CD4-positive, alpha-beta T cell treated with Interleukin-17A for 4 hours (primary cell): ENCODE measurements at places on chromosomes 5 and 9.

DNA sequence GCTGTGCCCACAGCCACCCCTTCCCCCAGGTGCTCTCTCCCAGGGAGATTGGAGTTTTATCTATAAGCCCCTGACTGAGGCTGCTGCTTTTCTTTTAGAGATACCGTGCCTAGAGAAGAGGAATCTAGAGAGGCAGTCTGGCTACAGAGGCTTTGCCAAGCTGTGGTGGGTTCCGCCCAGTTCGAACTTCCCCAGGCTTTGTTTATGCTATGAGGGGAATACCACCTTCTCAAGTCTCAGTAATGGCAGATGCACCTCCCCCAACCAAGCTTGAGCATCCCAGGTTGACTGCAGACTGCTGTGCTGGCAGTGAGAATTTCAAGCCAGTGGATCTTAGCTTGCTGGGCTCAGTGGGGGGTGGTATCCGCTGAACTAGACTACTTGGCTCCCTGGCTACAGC lies 157.4 kb downstream of the CAAP1 start:
- no peak for DNase-seq

GRCh38 chr5:170361116-170361515 lies 28.1 kb downstream of the KCNMB1 start:
- no peak for DNase-seq

- no peak for DNase-seq
Measured at GRCh38 chr5:134566741-134567221, 41.3 kb downstream of the JADE2 start.

GRCh38 chr5:72456391-72457074 lies 50.7 kb downstream of the ZNF366 start:
- no peak for DNase-seq

DNA sequence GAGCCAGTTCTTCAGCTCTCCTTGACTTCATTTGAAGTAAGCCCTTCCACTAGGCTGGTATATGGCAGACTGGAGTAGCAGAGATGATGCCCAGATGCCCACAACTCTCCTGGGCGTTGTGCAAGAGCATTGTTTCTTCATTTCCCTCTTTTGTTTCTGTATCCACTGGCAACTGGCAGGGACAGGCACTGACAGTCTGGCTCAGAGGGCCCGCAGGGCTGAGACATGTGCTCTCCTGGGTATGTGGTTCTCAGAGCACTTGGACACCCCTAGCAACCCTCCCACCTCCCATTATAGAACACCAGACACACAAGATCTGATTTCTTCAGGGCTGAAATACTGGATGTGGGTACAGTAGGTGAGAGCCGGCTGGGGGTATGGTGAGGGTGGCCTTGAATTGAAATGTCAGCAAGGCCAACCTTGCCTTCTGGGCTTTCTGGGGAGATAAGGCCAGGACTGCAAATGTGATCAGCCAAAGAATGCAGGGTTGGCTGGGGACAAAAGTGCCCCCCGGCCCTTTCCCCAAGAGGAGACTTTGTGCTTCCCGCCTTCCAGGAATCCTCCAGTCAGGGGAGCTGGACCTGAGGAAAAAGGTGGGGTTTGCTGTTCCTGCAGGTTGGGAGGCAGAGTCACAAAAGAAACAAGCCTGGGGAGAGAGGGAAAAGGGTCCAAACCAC lies 28.6 kb upstream of the CTNNA1 start:
- no peak for DNase-seq

GRCh38 chr5:159878988-159879471 lies 37.3 kb upstream of the ADRA1B start:
- DNase-seq: no peak

DNA sequence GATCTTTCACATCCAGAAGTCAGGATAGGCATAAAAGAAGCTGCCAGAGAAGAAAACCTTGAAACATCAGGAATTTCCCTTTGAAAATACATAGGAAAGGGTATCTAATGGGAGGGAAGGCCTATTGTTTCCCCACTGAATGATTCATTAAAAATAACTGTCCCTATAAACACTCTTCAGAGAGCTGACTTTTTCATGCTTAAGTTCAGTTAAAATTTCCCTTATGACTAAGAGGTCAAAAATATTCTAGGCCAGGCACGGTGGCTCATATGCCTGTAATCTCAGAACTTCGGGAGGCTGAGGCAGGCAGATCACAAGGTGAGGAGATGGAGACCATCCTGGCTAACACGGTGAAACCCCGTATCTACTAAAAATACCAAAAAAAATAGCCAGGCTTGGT lies 499.5 kb downstream of the ENC1 start:
- DNase-seq: no peak

DNA sequence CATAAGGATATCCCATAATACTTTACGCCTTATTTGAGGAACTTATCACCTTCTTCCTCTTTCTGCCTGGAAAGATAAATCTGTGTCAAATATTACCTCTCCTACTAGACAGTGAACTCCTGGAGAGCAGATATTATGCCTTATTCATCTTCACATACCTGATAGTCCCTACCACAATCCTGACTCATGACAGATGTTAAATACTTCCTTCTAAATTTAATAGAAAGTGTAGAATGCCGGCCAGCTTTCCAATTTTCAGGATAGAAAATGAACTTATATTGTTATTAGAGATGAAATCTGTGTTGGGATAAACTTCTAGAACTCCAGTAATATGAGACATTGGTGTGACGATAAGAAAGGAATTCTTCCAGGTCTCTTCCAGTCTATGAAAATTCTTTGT lies 89.0 kb downstream of the GCNT4 start:
- no peak for DNase-seq

DNA sequence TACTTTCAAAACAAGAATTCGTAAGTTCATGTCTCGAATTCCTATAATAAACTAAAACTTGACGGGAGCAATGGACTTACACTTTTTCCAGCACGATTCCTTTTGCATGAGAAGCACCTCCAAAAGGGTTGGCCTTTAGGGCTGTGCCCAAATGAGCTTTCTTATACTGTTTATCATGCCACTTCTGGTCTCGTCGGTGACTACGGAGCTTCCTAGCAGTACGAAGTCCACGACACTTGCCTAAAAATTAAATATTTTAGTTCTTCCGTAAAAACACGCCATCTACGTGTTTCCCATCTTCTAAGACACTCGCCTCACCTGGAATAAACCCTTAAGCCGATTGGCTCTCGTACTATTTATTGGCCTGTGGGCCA lies 554 bp downstream of the RPS23 start:
- DNase-seq: no peak

DNA sequence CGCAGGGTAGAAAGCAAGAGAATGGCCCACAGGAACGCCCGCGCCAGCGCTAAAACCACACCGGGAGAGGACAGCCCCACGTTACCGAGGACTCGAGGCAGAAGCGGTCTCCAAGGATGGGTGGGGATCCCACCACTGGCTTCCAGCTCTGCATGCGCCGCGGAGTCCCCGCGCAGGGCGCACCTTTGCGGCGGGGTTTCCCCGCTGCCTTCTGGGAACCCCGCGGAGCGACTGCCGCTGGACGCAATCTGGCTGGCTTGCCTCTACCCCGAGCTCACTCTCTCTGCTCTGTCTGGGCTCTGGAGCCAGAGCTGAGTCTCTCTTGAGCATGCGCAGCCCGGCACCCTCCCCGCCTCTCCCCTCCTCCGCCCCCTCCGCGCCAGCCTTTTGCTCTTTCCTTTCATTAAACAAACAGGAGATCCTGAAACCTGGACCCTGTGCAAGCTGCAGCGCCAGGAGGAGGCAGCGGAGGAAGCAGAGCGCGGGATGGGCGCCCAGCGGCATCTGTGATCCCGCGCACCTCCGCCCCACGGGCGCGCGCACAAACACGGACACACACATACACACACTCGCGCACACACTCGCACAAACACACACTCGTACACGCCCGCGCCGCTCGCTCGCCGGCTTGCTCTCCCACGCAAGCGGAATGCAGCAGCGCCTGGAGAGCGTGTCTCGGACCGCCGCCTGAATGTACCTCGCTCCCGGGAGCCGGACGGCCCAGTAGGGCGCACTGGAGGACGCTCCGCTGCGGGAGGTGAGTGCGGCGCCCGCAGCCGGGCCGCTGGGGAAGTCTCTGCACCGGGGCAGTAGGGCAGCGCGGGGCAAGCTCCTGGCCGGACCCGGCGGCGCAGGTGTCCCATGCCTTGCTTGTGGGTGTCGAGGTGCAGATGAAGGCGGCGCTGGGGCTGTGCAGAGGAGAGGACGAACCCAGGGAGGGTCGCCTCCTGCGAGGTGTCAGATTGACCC lies at the start of gene PLPPR1:
Gene PLPPR1 (plus strand): TSS at position 382 of the 969 bp plus-strand sequence.
- no peak for DNase-seq

DNA sequence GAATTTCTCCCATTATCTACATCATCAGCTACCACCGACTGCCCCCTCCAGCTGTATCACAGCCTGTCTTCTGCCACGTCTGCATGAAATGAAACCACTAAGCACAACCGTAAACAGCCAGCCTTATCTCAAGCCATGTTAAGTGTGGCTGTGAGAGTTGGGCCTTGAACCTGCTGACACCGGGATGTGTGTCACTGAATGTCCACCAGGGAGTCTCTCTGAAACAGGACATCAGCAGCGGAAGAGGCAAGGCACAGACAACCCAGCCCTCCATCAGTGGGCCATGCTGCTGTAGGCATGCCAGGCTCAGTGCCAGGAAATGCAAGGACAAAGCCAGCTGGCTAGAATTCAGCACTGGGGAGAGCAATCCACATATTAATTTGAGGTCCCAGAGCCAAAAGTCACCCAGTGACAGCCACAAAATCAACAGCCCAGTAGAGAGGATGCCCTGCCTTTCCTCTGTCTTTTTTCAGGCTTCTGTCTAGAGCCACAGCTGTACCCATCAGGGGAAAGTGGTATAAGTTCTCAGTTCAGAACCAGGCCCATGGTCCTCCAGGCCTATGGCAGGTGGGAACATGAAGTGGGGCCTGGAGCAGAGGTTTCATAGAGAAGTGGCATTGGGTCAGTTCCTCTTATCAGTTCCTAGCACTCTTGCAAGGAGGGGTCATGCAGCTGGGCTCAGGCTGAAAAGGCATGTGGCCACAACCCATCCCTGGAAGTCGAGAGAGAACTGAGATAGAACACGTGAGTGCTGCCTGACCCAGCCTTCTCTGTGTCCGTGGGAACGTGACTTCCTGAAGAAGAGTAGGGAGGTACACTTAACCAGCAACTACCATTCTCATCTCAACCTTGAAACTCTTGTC lies 199.4 kb downstream of the ESM1 start:
- DNase-seq: no peak

- no peak for DNase-seq
Measured at GRCh38 chr5:135446206-135446605, 942 bp downstream of the DCANP1 start.

GRCh38 chr9:124629600-124629999 lies 122.4 kb upstream of the NR5A1 start:
- no peak for DNase-seq

DNA sequence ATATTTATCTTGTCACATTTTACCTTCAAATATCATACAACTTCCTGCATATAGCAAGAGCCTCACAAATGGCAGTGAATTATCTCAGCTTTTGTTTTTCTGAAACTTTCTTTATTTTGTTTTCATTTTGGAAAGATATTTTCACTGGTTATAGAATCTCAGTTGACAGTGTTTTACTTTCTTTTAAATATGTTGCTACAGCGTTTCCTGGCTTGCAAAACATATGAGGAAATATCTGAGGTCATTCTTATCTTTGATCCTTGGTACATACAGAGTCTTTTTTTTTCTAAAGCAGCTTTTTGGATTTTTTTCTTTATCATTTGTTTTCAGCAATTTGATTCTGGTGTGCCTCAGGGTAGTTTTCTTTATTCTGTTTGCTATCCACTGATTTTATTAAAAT lies 77.6 kb upstream of the CEP78 start:
- no peak for DNase-seq
